ENCODE measurements at places on chromosomes 5 and 9. TPM values are rescaled to one million over a fixed set of nuclear protein-coding genes. Genes with fewer than 3 reads are reported as not detected.

GRCh38 chr9:129544761-129545160 lies 76.1 kb downstream of the C9orf50 start:
- DNase-seq: no peak

DNA sequence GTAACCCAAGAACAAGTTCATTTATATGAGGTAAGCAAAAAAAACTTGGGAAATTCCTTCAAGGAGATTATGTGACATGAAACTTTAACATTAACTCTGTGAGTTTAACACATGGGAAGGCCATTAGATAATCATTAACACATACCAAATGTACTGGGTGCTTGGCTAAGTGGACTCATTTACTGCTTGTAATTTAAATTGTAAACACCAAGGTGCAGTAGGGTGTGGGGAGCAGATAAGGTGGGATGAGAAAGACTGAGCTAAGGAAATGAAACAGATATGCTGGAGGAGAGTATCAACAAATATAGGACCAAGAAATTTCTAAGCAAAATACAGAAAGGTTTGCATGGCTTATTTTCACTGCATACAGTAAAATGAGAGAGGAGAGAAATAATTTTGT lies 2384.8 kb upstream of the ACO1 start:
- DNase-seq: no peak

The QRFP gene
- polyA plus RNA-seq: not detected

- no peak for DNase-seq
Observed at GRCh38 chr9:112933696-112934095, 43.0 kb upstream of the SLC46A2 start.

The PAPPA gene
- polyA plus RNA-seq: 0.06 TPM

DNA sequence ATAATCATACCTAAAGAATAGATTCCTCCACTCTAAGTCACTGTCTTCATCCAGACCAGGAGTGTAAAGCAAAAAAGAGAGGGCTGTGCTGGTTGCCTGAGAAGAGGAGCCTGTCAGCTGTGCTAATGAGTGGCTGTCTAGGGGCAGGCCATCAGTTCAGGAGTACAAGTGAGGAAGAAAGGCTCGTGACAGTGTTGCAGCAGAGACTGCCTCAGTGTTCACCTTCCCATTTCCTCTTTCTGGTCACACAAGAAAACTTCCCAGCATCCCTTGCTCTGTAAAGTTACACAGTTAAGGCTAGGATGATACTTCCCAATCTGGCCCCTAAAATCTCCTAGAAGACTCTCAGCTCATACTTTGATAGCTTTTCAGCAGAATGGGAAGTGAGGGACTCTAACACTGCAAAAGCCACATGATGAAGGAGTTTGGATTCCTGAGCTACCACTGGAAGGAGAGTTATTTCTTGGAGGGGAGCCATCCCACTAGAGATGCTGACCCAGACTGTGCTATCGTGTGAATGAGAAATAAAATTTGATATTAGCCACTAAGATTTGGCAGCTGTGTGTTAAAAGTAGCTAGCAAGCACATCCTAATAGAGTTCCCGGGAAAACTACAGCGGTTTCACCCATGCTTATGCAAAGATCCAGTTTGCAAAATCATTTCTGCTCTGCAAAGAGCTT lies 67.1 kb downstream of the ADAMTS12 start:
- DNase-seq: no peak

DNA sequence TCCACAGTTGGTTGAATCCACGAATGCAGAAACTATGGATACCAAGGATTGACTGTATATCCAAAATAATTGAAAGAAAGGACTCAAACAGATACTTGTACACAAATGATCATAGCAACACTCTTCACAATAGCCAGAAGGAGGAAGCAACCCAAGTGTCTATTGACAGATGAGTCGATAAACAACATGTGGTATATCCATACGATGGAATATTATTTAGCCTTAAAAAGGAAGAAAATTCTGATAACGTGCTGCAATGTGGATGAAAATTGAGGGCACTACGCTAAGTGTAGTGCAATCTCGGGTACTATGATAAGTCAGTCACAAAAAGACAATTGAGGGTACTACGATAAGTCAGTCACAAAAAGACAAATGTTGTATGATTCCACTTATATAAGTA lies 83.6 kb upstream of the CPEB4 start:
- DNase-seq: no peak

- no peak for DNase-seq
Observed at GRCh38 chr9:123620239-123620638, 264.2 kb downstream of the CRB2 start.

The ADAMTS6 gene
- 8.2 TPM for polyA plus RNA-seq

The DDX4 gene
- polyA plus RNA-seq: not detected

DNA sequence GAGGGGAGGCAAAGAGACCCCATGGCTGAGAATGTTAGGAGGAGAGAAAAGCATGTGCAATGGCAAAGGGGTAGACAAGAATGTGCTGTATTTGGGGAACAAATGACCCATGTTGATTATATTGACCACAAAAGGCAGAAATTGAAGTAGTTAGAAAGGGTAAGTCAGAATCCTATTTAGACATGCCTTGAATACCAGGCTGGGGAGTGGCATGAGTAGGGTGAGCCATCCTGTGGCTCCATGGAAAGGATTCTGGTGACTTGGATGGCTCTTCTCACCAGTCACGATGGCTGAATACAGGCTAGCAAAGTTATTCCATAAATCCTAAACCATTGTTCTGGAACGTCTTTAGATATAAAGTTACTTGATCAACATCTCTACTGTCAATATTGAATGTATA lies 73.4 kb upstream of the MEF2C start:
- no peak for DNase-seq

DNA sequence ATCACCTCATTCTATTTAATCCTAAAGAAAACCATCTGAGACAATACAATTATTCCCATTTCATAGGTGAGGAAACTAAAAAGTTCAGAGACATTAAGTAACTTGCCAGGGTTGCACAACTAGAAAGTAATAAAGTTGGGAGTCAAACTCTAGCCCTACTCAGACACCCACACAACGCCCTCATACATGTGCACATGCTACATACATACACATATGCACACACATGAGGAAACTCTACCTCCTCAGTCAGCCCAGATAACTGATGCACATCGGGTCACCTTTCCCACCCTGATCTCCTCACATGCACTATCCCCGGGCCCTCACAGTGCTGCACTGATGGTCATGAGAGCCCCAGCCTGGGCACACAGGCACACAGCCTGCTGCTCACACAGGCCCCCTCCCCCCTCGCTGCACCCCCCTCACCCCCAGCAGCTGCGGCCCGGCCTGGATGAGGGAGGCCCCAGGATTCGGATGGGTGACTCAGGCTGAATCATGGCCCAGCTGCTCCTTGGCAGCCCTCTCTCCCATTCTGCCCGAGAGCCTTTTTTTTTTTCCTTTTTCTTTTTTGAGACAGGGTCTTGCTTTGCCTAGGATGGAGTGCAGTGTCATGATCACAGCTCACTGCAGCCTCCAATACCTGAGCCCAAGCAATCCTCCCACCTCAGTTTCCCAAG lies 5.0 kb upstream of the GPRIN1 start:
- peak; percentile 60 for DNase-seq

GRCh38 chr5:142152384-142152732 lies 43.8 kb downstream of the NDFIP1 start:
- DNase-seq: no peak

DNA sequence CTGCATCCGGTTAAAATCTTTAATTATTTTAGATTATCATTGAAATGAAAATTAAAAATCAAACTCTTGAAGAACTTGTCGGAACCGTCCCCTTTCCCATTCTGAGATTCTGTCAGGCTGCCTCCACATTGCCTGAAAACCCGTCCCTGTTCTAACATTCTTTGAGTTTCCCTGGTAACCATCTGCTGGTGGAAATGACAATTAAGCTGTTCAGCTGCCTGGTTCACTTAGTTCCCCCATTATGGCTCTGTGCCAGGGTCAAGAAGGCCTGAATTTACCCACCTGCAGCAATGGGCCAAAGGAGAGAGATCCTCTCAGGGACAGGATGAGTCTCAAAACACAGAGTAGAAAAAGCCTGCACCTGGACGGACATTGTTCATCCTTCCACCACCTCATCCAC lies 11.8 kb upstream of the TCOF1 start:
- DNase-seq: no peak

DNA sequence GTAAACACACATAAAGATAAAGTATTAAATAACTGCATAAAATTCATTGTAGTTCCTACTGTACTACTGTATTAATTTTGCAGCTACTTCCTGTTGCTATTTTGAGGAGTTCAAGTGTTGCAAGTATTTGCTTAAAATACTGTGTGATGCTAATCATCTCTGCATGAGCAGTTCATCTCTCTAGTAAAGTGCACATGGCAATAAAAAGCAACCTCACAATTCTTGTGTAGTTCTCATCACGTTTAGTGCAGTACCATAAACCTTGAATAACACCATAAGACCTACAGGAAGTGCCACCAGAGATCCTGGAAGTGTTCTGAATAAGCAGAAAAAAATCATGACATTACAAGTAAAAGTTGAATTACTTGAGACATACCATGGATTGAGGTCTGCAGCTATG lies 34.6 kb downstream of the CPLANE1 start:
- DNase-seq: no peak

The INSYN2B gene
- 13.1 TPM for polyA plus RNA-seq

DNA sequence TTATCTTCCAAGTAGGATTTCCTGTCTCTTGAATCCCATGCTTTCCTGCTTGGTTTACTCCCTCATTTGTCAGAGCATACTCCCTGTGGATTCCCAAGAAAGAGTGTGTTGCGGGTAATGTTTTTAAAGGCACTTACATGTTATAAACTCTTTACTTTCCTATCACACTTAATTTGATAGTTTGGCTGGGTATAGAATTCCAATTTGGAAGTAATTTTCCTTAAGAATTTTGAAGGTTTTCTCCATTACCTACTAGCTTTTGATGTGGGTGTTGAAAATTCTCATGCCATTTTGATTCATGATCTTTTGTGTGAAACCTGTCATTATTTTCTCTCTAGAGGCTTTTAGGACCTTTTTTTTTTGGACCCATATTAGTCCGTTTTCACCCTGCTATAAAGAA lies 47.2 kb upstream of the PITX1 start:
- no peak for DNase-seq

The ECM2 gene
- 0.56 TPM for polyA plus RNA-seq

The FABP6 gene
- polyA plus RNA-seq: not detected

The TTC16 gene
- 0.03 TPM for polyA plus RNA-seq

GRCh38 chr9:70883056-70883455 lies 238.4 kb downstream of the TRPM3 start:
- DNase-seq: peak; percentile 23

- no peak for DNase-seq
Observed at GRCh38 chr9:130101915-130102314, 48.2 kb downstream of the GPR107 start.

GRCh38 chr9:31045810-31046209 lies 1338.6 kb upstream of the ACO1 start:
- DNase-seq: no peak

DNA sequence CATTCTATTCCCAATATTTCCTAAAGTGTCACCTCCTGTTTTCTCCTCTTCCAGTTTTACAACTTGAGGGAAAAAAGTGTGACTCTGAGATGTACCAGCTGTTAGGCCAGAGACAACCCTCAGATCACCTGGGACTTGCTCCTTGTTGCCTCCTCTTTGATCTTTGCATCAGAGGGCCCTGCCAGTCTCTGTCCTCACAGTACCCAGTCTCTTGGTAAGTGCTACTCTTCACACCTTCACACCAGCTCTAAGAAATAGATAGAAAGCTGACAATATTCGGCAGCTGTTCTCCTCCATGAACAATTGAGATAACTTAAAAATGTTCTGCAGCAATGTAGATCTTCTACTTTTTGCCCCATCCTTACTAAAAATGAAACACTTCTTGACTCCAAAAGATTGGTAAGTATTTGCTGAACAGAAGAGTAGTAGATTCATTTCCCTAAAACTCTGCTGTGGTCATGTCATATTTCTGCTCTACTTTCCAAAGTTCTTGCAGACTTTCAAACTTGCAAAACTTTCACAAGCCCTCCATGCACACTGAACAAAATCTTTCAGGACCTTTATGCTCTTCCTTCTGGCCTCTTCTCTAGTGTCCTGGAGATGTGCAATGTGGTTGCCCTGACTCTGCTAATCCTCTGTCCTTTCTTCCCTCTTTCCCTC lies 188.6 kb downstream of the SNX18 start:
- no peak for DNase-seq

All from mammary epithelial cell (primary cell).